GM18507 (cell line): ENCODE measurements at places on chromosomes 2 and 18.

DNA sequence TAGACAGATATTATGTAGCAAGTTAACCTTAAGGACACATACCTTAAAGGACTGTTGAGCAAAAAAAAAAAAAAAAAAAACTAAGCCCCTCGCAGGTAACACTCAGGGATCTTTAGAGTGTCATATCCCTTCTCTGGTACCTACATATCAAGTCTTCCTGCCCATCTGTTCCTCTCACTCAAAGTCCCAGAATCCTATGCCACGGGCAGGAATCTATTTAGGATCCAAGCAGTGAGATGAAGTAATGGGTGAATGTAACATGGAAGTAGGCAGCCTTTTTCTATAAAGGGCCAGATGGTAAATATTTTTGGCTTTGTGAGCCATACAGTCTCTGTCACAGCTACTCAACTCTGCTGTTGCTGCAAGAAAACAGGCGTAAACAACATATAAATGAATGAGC, 496.7 kb downstream of the STK39 start:
- no peak for DNase-seq

DNA sequence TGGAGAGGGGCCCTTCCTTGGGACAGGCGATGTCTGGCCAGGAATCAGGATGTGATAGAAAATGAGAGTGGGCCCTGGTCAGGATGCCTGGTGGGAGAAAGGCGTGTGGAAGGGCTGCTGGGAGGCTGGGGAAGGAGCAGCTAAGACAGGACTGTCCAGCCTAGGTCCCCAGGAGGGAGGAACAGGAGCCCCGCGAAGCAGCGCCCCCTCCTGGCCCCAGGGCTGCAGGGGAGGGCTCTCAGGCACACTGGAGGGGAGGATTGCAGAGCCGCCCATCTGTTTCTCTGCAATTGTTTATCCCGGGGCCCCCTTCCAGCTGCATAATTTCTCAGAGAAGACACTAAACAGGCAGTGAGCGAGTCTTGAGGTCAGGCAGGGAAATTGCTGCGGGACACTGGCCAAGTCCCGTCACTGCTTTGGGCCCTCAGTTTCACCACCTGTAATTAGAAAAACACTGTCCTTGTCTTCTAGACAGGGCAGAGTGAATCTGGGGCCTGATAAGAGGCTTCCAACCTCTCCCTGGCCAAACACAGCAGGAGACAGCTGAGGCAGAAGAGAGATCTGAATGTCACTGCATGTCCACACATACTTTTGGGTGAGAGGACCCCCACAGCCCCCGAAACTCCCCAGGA, 3.9 kb upstream of the NPPC start:
- DNase-seq, result no peak

GRCh38 chr2:100317634-100318033, 4.7 kb downstream of the LONRF2 start:
- DNase-seq, result no peak

DNA sequence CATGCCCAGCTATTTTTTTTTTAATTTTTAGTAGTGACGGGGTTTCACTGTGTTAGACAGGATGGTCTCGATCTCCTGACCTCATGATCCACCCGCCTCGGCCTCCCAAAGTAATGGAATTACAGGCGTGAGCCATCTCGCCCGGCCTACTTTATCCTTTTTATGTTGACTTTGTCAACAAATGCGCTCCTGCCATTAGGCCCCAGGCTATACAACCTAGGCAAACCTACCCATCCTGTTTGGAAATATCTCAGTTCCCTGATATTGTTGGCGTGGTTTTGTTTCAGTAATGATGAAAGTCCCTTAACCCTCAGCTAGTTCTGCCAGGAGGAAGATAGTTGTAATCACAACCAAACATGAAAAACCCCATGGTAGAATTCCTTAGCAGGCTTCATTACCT, 249.4 kb upstream of the SOX11 start:
- DNase-seq, result no peak

DNA sequence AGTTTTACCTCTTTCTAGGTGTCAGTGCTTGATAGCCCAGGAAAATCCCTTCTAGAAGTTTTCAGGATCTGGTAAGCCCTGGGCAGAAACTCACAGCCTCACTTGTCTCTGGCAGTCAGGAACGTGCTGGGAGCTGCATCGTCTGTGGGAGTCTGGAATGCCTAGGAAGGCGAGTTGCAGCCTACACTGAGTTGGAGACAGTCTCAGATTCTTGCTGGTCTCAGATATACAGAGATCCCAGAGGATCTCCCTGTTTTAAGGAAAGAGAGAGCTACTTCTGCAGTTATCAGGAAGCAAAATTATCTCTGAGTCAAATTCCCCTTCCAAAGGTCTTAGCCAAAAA, 104.4 kb upstream of the CDC42EP3 start:
- DNase-seq, result no peak

GRCh38 chr2:105156166-105156565, 85.4 kb upstream of the GPR45 start:
- DNase-seq, result no peak

DNA sequence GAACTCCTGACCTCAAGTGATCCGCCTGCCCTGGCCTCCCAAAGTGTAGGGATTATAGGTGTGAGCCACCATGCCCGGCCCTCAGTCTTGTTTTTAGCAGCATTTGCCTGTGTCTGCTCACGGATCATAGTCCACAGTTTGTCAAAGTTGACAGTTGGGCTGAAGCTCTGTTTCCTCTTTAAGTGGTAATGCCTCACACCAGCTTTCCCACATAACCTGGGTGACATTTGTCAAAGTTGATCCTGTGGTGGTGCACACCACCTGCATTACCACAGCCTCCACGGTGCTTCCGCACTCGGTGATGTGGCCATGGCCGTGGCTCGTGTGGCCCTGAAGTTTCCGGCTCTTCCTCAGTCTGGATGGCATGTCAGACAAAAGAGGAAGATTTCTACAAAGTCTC, 27.1 kb downstream of the RAB31 start:
- no peak for DNase-seq

- DNase-seq, result no peak
Measured at GRCh38 chr2:10482913-10483312, 34.8 kb upstream of the ODC1 start.

GRCh38 chr2:78120275-78120674, 598.1 kb upstream of the LRRTM4 start:
- no peak for DNase-seq

GRCh38 chr2:233380132-233380895, 26.0 kb downstream of the DGKD start:
- DNase-seq, result no peak
